ENCODE measurements at places on chromosomes 12 and 14. TPM values are rescaled to one million over a fixed set of nuclear protein-coding genes. Genes with fewer than 3 reads are reported as not detected.
A peak's percentile ranks its signal among the peaks of the same experiment; 100 is the strongest.

DNA sequence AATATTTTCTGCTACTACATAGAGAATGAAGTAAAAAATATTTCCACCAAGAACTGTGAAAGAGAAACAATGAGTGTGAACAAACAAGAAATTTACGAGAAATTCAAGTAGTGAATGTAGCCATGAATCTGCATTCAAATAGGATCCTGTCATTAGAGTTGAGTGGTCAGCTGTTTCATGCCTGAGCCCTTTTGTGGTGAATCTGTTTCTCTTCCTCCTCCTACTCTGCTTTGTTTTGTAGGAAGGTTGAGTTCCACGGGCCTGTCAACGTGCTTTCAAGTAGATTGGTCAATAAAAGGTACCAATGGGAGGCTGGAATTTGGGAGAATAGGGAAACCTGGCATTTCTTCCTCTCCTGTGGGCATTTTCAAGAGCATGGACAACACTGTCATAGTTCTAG lies 1749.6 kb upstream of the FLRT2 start:
- no peak for DNase-seq

GRCh38 chr12:81758421-81759189 lies 545 bp downstream of the PPFIA2 start:
- DNase-seq = no peak

GRCh38 chr14:59754256-59754655 lies 116.3 kb downstream of the RTN1 start:
- DNase-seq = peak; percentile 6

DNA sequence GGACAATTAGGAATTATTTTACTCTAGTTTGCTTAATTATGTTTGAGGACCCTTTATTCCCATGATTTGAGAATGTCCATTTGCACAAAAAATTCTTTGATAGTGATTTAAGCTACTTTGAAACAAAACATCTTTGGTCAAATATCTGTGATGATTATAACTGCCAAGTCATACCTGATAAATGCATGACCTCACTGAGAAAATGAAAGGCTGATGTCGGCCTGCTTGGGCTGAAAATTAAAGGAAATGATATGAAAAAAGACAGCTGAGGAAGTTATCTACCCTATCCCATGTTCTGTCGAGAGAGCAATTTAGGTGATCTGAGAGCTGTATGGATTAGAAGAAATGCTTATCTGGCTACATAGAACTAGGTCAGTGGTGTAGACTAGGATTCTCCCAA lies 43.6 kb downstream of the ATL1 start:
- peak; percentile 31 for DNase-seq

- DNase-seq = no peak
Measured at GRCh38 chr14:93381644-93382043, 34.7 kb downstream of the COX8C start.

GRCh38 chr12:129196927-129197326 lies 343.6 kb downstream of the GLT1D1 start:
- DNase-seq = no peak

GRCh38 chr12:96514328-96514727 lies 25.0 kb downstream of the CFAP54 start:
- DNase-seq = no peak

- no peak for DNase-seq
Measured at GRCh38 chr12:3055026-3055703, 22.0 kb upstream of the TSPAN9 start.

GRCh38 chr12:74415633-74416032 lies 122.0 kb upstream of the ATXN7L3B start:
- DNase-seq = peak; percentile 36

GRCh38 chr14:42488965-42489364 lies 882.3 kb downstream of the LRFN5 start:
- no peak for DNase-seq

- DNase-seq = no peak
Measured at GRCh38 chr12:19972325-19973288, 395.7 kb upstream of the PDE3A start.

ZC2HC1C gene
- total RNA-seq = 0.90 TPM

PAH gene
- total RNA-seq = not detected

CCDC92 gene
- 7.0 TPM for total RNA-seq

KRT85 gene
- total RNA-seq = not detected

HHIPL1 gene
- 1.2 TPM for total RNA-seq

PSEN1 gene
- total RNA-seq = 78.5 TPM

SMAGP gene
- 7.4 TPM for total RNA-seq

TAS2R50 gene
- 1.0 TPM for total RNA-seq

LRRC9 gene
- not detected for total RNA-seq

LRTM2 gene
- total RNA-seq = not detected

HOXC6 gene
- not detected for total RNA-seq

SERPINA6 gene
- not detected for total RNA-seq
